ENCODE measurements at places on chromosomes 7 and 10.

DNA sequence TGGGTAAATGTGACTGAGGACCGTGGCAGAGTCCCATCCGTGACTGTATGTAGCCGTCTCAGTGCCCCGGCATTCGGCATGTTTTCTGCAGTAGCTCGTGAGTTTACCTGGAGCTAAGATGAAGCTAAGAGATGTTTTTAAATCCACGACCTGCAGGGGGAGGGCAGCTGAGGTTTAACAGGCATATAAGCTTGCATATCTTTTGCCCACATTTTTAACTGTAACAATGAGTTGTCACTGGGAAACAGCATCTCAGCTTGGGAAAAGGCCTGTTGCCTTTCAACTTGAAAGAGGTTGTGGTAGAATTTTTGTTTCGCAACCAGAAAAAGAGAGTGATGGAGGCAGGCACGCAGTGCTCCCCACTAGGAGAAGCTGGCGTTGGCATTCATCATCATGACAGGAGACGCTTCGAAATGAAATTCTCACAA lies 77.7 kb downstream of the CELF2 start:
- no peak for DNase-seq

GRCh38 chr10:132385721-132386418 lies 11.1 kb upstream of the PWWP2B start:
- peak; percentile 71 for DNase-seq

DNA sequence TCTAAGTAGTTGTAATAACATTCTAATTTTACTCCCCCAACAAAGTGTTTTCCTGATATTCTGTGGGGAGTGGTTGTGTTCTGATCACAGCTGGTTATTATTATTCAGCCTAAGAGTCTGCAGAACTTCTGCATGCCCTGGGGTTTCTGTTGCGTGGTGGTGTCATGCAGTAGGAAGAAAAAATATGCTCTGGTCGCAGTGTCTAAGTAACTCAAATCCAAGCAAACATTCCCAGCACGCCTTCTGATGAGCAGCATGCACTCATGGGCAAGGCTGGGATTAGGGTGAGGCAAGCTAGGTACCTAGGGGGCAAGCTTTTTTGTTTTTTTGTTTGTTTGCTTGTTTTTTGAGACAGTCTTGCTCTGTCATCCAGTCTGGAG lies 112.8 kb upstream of the KMT2E start:
- no peak for DNase-seq

- no peak for DNase-seq
Observed at GRCh38 chr10:25815236-25815635, 118.8 kb upstream of the MYO3A start.

DNA sequence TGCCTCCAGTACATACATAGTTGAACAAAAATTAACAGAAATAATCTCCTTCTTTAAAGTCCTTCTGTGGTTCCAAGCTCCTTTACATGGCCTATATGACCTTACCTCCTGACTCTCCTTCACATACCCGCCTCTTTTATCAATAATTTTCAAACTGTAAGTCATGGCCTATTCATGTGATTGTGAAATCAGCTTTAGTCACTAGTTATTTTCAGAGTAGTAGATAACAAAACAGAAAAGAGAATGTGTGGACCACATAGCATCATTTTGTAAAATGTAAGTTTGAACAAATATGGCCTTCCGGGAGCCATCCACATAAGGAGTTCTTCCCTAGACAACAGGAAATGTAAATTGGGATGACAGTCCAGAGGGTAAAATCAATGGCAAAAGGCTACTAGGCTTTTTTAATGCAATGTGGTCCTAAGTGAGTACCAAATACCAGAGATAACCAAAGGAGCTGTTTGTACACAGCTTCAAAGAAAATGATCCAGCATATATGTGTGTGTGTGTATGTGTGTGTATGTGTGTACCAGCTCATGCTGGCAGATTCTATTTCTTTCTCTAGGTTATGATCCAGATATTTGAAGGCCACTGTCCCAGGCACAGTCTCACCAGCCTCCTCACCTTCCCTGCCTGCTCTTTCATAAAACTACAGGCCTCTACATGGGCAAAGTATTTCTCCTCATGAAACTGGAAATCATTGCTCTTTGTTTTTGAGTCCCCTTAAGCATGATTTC lies 12.3 kb upstream of the FAM133B start:
- no peak for DNase-seq

DNA sequence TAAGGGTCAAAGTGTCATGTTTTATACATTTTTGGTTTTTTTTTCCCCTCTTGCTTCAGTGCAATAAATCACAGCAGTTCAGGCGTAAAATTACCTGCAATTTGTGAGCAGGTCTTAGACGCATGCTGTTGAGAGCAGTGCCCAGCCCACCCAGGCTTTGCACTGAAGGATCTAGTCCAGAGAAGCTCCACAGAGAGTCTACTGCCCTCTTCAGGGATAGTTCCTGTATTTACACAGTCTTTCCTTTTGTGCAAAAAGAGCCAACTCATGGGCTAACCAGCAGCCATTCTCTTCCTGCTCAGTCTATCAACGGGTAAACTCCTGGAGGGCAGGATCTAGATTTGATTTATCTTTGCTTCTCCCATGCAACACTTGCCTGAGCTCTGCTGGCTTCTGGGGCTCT lies 82.2 kb upstream of the NAMPT start:
- DNase-seq, result no peak

DNA sequence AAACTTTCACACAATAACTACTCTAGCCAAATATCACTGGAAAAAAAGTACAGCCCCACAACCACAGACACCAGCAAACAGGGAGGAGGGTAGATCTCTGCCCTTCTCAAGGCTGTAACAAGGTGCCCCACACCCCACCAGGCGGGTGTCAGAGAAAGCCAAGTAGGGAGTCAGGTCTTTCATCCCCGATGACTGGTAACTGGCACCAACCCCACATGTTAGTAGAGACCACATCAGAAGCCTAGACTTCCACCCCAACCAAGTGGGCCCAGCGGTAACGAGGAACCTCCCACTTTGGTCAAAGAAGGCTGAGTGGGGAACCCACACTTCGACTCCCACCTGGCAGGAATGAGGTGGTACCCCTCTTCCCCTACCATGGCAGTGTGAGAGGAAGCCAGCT lies 16.4 kb upstream of the RUFY2 start:
- DNase-seq, result no peak

- DNase-seq, result no peak
Observed at GRCh38 chr7:118745927-118746326, 521.4 kb downstream of the ANKRD7 start.

DNA sequence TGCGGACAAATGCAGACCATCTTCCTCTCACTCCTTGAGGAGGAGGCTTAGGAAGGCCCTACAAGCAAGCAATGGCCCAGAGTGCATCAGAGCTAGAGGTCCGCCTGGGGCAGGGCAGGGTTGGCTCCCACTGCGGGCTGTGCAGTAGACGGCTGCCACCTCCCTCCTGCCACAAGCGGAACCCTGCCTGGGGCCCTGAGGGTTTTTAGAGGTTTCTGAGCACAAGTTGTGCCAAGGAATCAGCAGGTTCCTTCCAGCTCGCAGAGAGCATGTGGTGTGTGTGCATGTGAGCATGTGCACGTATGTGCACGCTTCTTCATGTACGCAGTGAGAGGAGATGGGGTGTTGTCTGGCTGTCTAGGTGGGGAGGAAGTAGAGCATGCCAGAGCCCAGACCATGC lies 25.9 kb upstream of the SMARCD3 start:
- DNase-seq, result no peak

- DNase-seq, result peak; percentile 47
Observed at GRCh38 chr10:132065491-132066105, at the start of gene JAKMIP3. Gene JAKMIP3, plus strand, starts transcription at chr10:132065946. Its CDS starts 38,863 bp downstream, at chr10:132104809.

DNA sequence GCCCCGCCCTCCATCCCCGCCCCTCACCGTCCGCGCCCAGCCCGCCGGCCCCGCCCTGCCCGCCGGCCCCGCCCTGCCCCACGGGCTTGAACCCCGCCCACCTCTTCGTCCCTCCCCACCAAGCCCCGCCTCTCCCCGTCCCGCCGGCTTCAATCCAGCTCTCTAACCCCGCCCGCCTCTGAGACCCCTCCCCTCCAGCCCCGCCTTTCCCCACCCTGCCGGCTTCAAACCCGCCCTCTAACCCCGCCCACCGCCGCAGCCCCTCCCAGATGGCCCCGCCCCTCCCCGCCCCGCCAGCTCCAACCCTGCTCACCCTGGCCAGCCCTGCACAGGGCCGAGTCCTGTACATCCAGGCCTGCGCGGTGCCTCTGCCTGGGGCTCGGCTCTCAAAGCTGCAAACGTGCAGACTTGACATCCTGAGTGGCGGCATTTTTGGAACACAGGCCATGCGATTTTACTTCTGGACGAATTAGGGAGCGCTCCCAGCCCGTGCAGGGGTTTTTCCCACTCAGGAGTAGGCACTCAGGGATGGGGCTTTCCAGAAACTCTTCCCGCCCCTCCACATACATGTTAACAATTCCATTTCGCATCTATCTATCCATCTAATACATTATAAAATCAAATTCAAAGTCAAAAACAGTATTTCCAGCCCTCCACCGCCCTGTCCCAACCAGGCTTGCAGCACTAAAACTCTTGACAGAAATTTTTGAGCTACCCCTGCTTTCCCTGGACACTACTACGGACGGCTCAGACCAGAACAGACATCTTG lies 477 bp upstream of the NMT2 start:
- peak; percentile 99 for DNase-seq

DNA sequence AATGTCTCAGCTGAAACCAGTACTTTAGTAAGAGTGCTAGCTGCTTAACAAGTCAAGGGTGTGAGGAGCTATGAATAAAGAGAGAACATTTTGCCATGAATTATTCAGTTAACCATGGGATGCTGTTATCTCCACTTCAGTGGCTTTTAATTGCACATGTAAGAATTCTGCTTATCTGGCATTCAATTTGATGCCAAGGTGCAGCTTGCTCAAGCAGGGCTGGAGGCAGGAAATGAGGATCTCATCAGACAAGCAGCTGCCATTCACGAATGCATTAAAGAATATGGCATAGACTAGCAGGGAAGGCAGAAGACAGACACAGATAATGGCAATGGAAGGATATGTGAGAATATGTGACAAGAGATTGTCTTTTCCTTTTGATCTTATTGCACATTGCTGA lies 697.8 kb downstream of the NRG3 start:
- no peak for DNase-seq

DNA sequence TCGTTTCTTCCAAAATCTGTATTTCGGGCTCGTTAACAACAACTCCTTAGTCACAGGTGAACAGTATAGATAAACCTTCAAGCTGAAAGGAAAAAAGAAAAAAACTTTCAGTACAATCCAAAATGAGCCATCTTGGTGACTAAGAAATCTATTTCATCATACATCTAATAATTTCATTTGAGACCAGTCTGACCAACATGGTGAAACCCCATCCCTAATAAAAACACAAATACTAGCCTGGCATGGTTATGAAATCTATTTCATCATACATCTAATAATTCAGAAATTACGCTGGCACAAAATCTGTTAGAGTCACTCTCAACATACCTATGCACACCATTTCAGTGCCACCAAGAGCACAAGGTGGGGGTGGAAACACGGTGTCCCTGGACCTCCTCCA lies 8.8 kb downstream of the DCLRE1C start:
- no peak for DNase-seq

- no peak for DNase-seq
Observed at GRCh38 chr10:62159351-62159750, 109.3 kb downstream of the RTKN2 start.

DNA sequence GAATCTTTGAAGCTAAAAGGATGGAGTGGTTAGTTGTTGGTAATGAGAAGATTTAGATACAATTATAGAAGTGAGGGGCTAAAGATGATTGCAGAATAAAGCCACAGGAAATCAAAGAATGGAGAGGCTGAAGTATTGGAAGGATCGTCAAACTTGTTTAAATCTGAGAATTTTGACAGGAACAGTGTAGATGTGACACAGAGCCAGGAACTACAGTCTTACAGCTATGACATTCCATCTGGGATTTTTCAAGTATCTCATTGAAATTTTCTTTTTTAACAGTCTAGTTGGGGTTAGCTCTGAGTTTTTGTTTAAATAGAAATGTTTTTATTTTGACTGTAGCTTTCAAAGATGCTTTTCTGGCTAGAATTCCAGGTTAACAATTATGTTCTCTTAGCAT lies 181.4 kb downstream of the NRG3 start:
- no peak for DNase-seq

DNA sequence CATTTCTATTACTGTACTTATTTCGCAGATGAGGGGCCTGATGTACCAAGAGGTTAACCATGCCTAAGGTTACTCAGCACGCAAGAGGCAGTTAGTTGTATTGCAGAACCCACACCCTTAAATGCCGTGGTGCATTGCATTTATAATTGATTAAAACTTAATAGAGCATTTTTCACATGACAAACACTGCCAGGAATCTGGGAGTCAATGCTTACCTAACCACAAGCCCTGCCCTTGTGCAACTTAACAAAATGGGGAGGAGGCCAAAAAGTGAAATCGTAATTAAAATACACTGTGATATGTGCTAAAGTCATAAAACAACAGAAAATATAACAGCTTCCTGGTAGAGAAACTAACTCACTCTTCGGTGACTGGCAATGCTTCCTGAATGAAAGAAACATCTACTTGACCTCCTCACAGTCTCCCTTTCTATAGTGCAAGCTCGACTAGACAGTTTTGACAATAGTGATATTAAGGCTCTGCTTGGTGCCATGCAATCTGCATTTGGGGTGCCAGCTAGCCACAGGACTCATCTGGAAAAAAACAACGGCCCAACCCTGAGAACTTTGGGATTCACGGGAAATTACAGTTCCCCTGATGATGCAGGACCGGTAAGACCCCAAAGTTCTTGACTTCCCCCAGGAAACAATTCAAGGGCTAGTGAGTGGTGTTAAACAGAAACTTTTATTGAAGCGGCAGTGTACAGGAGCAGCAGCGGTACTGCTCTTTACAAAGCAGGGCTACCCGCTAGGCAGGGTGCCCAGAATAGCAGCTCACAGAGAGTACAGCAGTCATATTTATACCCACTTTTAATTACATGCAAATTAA lies 612.4 kb downstream of the TNS3 start:
- DNase-seq, result no peak

GRCh38 chr7:151824373-151824933 lies 52.5 kb downstream of the PRKAG2 start:
- peak; percentile 48 for DNase-seq

DNA sequence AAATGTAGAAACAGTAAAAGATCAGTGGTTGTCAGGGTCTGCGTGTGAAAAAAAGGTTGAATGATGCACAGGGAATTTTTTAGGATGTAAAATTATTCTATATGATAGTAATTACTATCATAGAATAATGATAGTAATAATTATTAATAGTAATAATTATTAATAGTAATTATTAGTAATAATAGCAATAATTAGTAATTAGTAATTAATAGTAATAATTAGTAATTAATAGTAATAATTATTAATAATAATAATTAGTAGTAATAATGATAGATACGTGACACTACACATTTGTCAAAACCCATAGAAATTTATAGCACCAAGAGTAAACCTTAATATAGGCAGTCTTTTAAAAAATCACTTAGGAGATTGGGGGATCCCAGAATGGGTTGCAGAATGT lies 4.5 kb upstream of the NUDCD3 start:
- DNase-seq, result no peak

Data from Peyer's patch (tissue), 4 donors.